HS-5 (cell line): ENCODE measurements at places on chromosomes 3 and 15.

- no peak for DNase-seq
Measured at GRCh38 chr3:120147072-120147871, 53.0 kb upstream of the GSK3B start.

- no peak for DNase-seq
Measured at GRCh38 chr15:101089579-101090427, 162.0 kb downstream of the CHSY1 start.

DNA sequence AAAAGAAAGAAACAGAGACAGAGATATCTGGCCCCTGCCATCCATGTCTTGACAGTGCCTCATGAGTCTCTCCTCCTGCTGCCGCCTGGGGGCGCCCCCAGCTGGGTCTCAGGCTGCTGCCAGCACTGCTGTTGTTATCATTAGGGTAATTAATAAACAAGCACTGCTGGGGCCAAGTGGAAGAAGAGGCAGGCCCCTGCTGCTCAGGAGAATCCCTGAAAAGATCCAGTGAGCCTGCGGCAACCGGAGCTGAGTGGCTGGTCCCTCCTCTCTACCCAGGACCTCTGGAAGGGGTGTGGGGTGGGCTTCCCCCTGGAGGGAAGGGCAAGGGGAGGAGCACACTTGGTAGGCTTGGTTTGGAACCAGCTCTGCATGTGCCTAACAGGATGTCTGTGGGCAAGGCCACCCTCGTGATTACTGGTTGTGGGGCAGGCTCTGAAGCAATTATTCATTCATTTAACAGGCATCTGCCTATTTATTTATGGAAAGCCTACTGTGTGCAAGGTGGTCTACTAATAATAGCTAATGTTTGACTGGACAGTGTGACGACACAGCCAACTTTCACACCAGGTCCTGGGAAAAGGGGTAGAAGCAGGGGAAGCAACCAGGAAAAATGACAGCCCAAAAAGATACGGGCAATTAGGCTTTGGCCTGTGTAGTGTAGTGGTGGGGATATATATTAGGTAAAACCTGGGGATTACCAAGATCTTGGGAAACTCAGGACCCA lies 1.2 kb upstream of the TYRO3 start:
- DNase-seq = peak; percentile 52

DNA sequence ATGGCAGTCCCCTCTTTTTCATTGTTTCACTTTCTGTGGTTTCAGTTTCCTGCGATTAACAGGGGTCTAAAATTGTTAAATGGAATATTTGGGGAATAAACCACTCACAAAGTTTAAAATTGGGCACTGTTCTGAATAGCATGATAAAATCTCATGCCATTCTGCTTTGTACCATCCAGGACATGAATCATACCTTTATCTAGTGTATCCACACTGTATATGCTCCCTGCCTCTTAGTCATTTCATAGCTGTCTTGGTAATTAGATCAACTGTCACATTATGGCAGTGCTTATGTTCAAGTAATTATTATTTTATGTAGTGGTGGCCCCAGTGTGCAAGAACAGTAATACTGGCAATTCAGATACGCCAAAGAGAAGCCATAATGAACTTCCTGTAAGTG lies 734.5 kb downstream of the ZPLD1 start:
- DNase-seq = no peak

DNA sequence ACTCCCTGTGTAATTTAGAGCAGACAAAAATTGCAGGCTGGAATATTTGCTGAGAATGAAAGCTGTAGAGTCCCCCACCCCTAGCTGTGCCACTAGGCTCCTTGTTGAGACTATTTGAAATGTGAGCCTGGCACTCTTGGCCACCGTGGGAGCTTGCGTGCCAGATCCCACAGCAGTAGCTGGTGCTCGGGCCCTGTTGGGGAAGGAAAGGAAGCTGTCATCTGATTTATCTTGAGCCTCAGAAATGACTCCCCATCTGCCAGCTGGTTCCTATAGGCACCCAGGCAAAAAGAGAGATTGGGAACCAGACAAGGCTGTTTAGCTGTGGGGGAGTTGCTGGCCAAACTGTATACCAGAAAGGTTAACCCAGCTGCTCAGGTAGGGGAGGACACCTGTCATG lies 23.4 kb upstream of the CLEC3B start:
- DNase-seq = no peak

GRCh38 chr3:51968170-51968775 lies 1.0 kb upstream of the PCBP4 start:
- no peak for DNase-seq

DNA sequence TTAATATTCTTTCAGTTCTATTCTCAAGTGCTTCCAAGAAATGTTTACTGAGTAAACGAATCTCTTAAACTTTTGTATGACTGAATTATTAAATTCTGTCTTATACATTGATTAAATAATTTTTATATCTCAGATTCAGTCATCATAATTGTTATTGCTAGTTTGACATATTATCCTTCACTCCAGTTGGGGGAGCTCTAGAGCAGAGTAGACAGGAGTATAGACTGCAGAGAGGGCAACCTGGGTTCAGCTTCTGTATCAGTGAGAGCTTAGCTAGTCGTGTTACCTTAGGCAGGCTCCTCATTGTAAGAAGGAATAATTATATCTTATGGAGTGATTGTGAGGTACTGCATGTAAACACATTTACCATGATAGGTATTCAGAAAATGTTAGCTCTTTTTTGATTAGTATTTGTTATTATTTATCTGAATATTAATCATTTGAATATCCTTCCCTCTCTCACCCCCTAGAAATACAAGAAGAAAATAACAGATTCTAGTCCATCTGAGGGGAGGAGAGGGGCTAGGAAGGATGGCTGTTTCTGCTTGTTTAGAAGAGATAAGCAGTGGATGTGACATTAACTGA lies 31.0 kb upstream of the ZCWPW2 start:
- DNase-seq = no peak

DNA sequence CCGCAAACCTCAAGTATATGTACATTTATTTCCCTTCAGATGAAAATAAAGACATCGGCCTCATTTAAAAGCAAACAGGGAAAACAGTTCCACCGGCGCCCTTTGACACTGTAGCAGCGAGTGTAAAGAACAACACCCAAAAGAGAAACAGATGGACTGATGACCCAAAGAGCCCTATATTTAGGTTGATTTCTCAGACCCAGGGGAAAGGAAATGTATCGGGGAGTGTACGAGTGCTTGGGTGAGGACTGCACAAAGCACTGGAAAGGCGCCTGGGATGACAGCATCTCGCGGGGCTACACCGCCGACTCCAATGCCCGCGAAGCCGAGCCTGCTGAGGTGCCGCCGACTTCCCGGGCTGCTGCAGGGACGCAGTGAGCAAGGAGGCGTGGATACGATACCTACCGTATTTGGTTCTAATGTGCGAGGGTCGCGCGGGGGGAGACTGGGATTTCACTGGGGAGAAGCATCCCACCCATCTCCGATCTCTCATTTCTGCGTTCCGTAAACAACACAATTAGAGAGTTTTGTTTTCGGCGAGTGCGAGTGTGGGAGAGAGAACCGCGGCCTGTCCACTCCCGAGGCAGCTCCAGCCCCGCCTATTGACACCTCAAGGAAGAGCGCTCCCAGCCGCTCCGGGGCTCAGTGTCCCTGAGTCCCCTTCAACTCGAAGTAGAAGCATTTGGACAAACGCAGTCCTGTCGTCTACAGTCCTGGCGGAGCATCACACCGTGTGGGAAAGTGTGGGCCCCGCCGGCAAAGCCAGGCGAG lies 2.0 kb downstream of the MECOM start:
- DNase-seq = no peak

- DNase-seq = no peak
Measured at GRCh38 chr3:55490276-55490913, 3.3 kb upstream of the WNT5A start.

DNA sequence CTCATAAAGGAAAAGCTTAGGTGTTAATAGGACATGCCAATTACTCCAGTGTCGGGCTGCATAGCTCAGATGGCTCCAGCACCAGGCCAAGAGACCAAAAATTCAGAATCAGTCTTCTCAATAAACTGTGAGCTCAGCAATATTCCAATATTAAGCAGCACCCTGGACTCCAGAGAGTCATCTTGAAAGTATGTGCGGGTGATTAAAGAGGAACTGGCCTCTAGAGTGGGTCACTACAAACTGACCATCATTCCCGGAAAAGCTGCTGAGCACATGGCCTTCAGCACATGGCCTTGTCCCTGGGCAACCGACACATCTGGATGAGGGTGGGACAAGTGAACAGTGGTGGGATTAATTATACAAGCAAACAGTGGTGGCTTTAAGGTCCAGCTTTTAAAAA lies 59.0 kb downstream of the MAGI1 start:
- DNase-seq = peak; percentile 37

DNA sequence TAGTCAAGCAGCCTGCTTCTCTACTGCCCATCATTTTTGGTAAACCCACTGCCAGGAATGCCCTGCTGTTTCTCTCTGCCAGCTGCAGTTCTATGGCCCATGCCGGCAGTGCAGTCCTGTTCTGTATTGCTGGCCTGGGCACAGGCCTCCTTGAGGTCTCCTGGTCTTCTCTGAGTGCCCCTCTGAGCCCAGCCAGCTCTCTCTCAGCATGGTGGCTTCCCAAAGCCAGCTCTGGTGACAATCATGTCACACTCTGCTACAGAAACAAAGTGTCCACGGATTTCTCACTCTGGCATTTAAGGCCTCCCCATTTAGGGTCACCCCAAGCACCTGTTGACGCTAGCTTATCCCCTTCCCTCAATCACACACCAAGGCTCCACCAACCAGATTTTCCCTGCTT lies 24.5 kb downstream of the SRPRB start:
- no peak for DNase-seq
